ENCODE measurements at places on chromosomes 7 and 10.
A peak's percentile ranks its signal among the peaks of the same experiment; 100 is the strongest.

GRCh38 chr7:2451171-2452073 is 24.8 kb downstream of the GRIFIN start:
- peak; percentile 77 for DNase-seq

- DNase-seq = no peak
These were observed 55.0 kb downstream of the PIK3AP1 start for GRCh38 chr10:96665306-96665705.

- no peak for DNase-seq
These were observed 11.7 kb downstream of the TLL2 start for GRCh38 chr10:96501985-96502384.

- DNase-seq = peak; percentile 14
These were observed 40.5 kb downstream of the ADRB1 start for GRCh38 chr10:114084215-114084614.

DNA sequence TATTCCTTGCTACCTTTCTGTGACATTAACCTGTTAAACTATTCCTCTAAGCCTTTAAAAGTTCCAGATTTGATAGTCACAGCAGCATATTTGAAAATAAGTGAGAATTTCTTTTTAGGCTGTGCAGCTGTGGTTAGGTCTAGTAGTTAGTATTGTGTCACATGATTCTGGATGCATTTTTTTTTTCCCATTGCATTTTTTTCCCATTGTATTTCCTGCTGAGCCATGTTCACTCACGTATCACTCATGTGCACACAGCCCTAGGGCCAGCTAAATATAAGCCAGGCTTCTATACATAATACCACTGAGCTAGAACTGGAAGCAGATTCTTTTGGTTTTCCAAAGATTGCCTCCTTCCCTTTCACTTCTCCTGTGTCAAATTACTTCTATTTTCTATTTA is 37.4 kb downstream of the DNAJC9 start:
- no peak for DNase-seq

DNA sequence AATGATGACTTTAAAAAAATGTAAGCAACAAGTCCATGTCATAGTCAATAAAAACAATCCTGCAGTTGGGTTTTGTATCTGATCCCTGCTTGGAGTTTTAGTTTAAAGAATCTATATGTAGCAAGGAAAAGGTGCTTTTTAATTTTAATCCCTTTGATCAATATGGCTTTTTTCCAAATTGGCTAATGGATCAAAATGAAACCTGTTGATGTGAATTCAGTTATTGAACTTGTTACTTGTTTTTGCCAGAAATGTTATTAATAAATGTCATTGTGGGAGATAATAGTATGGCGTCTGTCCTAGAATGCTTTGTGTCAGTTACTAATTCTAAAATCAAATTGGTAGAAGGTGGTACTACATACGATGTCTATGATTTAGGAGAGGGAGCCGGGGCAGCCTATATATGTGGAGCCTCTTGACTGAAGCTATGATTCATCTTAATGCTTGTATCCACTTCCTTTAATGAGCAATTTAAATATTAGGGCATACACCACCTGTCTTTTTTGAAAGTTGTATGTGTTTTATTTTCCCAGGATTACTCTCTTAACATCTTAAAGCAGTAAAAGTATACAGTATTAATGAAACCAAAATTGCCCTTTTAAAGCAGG is 10.3 kb upstream of the PBLD start:
- DNase-seq = no peak

DNA sequence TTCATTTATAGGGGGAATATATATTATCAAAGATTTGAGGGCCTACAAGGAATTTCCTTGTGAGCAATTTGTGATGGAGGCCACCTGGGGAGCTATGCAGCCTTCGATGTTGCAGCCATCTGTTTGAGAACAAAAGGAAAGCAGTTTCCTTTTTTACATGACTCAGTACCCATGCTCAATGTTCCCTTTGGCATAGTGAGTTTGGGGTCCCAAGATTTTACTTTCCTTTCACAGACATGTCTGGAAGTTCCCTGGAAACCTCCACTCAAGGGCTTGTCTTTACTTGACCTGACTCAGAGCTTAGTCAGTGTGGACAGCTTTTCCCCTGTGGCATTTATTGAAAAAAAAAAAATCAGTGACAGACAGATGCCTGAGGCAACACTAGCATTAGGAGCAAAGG is 73.5 kb upstream of the VIPR2 start:
- no peak for DNase-seq

DNA sequence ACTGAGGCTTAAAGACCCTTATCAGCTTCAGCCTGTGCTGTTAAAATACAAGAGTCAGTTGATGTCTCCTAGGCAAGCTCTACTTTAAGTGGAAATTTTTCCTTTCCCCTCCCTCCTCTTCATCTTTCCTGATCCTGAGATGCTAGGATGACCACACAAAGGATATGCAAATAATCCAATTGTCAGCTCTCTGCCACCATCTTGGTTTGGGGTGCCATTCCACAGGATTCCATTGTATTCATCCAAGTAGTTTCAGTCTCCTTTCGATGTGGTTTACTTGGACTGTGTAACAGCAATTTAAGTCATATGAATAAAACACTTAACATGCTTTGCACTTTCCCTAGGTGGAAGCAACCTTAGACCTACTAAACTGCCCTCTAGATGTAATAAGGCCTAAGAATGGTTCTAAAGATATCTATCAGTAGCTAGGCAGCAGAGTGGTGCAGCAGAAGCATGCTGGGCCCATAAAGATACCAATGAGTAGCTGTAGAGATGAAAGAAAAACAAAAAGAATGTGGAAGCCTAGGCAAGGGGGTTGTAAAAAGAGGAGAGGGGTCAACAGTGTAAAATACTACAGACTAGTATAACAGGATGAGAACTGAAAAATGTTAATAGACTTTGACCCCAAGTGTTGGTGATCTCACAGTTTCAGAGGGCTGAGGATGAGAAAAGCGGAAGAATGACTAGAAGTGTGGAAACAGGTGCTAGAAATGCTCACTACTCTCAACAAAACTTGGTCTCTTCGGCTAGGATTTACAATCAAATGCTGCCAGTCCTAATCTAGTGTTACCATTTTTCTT is 2.4 kb upstream of the CFAP69 start:
- DNase-seq = no peak

DNA sequence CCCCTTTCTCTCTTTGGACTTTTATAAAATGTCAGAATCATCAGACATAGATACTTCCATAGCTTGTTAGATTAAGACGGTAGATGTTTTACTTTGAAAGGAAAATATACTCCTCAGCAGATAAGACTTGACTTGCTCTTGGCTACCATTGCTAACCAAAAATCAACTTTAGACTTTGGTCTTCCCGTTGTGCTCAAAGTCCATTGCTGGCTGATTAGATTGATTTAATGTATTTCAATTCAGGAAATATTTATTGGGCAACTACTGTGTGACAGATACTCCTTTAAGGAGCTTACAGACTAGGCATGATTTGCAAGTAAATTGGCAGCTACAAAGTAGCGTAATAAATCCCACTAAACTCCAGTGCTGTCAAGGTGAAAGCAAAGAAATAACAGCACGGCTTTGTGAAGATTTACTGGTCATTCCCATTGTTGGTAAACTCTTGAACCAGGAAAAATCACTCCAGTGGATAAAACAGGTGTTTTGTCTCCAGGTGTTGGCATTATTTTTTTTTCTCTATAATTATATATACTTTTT is 95.7 kb upstream of the ARMC3 start:
- no peak for DNase-seq

- DNase-seq = no peak
These were observed 831 bp downstream of the ZKSCAN5 start for GRCh38 chr7:99505324-99505662.

DNA sequence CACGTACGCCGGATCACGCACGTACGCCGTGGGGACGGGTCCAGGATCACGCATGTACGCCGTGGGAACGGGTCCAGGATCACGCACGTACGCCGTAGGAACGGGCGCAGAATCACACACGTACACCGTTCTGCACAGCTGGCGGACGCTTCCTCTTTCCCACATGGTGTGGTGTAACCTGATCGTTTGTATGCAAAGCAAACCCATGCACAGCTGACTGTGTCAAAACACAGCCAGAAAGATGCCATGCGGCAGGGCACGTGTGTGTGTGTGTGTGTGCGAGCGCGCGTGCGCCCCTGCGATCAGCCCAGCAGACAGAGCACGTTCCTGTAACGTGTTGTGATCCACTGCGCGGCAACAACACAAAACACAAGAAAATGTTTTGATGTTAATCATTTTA is 573.6 kb downstream of the DNAJB6 start:
- DNase-seq = no peak

DNA sequence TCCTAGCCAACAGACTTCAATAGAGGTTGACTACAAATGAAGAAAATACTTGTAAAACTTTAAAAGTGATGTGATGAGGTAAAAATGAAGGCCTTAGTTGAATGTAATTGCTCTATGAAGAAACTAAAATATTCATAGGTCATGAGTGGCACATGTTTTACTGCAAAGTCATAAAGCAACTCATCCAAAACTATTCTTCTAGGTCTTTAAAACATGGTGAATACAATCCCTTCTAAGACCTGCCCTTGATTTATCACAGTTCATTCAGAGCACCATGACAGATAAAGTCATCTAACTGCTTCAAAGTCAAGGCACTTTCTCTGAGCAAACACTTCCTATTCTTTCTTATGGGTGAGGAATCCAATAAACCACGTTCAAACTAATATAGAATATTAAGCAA is 713.5 kb downstream of the SORCS1 start:
- no peak for DNase-seq

- DNase-seq = no peak
These were observed 43.0 kb downstream of the SCRN1 start for GRCh38 chr7:29946428-29947186.

DNA sequence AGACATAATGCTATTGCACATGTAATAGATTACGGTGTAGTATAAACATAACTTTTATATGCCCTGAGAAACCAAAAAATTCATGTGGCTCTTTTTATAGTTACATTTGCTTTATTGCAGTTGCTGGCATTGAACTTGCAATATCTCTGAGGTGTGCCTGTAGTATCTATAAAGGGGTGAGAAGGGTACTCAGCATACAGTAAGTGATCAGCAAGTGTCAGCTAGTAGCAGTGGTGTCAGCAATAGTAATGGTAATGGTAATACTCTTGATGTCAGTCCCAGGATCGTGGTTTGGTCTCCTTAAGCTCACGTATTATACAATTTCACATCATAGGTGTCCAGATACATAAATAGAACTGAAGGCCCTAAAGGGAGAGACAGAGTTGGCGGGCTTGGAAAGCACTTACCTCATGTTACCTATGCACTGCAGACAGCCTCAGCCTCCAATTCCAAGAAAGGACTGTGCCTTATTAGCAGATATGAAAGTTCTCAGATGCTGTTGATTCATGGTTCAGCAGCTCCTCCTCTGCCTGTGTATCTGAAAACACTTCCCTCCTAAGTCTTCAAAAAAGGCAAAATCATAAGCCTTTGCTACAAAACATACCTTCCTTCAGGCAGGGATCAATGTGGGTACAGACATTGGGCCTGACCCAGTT is 6.6 kb upstream of the GIMAP7 start:
- DNase-seq = no peak

DNA sequence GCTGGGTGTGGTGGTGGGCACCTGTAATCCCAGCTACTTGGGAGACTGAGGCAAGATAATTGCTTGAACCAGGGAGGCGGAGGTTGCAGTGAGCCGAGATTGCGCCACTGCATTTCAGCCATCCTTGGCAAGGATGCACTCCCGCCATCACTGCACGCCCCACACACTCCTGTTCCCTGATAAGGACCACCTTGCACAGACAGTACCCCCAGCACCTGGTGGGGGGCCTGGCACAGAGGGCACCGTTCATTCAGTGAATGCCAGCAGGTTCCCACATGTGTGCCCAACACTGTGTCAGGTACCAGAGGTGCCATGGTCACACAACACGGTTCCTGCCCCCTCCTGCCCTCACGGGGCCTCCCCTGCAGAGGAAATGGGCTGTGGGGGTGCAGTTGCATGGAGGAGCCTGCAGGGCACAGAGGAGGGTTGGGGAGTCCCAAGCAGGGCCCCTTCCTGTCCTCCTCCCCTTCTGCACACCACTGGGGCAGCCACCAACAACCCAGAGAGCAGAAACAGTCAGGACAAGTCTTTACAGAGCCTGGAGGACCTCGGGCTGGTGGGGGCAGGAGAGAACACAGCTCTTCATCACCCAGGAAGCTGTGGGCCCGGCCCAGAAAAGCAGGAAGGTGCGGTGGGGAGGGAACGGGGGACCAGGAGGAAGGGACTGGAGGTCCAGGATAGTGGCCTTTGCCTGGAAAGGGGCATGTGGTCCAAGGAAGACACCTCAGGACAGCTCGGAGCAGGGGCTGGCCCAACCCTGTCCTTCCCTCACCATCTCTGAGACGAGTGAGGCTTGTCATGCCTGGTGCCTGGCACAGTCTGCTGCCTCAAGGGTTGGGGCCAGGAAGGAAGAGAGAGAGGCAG is 7.1 kb downstream of the CRYGN start:
- peak; percentile 73 for DNase-seq

GRCh38 chr7:142941541-142941940 is 2.3 kb downstream of the LLCFC1 start:
- no peak for DNase-seq

DNA sequence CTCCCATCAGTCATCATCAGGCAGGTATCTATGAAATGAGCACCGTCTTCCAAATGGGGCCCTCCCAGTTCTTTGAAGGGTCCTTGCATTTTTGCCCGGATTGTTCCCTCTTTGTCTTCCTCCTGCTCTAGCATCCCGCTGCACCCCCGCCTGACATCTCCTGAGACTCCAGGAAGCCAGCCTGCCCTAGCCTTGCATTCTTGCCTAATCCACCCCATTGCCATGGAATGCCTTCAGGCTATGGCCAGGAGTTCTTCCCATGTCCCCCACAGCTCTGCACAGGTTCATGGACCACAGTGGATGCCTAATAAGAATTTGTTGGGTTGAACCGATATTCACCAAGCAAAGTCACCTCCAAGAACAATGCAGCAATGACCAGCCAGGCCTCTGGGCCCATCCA is 62.1 kb downstream of the ZMIZ1 start:
- no peak for DNase-seq

GRCh38 chr7:16561943-16562342 is 35.3 kb downstream of the LRRC72 start:
- no peak for DNase-seq

- DNase-seq = no peak
These were observed 10.0 kb upstream of the STK31 start for GRCh38 chr7:23700046-23700445.

DNA sequence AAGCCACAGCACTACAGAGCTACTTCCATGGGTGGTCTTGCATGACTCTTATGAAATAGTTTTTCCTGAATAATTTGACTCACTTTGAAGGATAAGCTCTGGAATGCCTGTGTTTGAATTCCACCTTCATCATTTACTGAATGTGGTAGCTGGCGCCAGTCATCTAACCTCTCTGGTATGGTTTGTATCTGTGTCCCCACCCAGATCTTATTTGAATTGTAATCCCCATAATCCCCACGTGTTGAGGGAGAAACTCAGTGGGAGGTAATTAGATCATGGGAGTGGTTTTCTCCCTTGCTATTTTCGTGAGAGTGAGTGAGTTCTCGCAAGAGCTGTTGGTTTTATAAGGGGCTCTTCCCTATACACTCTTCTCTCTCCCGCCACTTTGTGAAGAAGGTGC is 11.2 kb upstream of the SLC13A1 start:
- DNase-seq = no peak
